NCI-H1105 treated with DMSO at 0.1 percent for 48 hours (cell line): ENCODE measurements at places on chromosomes 2 and 18.

DNA sequence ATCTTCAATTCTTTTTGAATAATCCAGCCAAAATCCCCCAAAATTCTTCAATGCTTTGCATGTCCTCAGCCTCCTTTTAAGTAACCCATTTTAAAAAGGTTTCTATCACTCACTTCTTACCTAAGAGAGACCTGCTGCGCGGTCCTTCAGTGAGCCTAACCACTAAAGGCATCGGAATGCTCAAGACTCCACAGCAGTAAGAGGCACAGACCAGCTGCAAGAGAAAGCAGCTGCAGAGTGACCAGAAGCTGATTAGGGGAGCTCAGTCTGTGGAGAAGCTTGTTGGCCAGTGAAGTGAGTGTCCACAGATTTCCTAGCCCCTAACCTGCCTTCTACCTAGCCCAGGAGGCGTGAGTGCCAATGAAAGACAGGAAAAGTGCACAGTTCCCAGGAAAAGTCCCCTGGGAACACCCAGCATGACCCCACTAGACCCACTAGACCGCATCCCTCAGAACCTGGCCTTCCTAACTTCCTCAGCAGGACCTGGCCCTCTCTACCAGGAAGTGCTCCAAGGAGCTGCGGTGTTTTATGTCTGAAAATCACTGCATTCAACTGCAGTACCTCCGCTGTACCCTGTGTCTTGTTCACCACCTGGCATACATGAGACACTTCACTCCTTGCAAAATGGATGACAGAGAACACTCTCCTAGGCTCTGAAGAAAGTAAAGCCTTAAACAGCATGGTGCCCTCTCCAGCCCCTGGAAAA, 10.1 kb downstream of the MBOAT2 start:
- DNase-seq, result no peak

DNA sequence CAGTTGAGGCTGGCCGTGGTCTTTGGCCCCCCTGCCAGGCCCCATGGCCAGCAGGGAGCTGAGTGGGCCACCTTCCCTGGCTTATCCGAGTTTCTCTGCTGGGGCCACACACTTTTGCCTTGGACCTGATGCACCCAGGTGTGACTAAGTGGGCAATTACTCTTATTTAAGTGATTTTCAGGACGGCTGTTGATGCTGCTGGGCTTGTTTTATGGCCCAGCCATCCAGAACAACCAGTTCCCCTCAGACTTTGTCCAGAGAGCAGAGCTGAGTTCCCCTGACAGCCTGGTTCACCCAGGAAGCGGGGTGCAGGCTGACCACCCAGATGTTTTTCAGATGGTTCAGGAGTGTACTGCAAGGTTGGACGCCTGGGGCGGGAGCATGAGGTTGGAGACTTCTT, 68.8 kb downstream of the GLI2 start:
- DNase-seq, result peak; percentile 33

- DNase-seq, result peak; percentile 43
Measured at GRCh38 chr18:32930695-32931301, 158.0 kb upstream of the KLHL14 start.

GRCh38 chr2:58215429-58215828, 25.7 kb downstream of the FANCL start:
- DNase-seq, result peak; percentile 82

- no peak for DNase-seq
Measured at GRCh38 chr2:26571316-26571715, 69.8 kb downstream of the CIB4 start.

DNA sequence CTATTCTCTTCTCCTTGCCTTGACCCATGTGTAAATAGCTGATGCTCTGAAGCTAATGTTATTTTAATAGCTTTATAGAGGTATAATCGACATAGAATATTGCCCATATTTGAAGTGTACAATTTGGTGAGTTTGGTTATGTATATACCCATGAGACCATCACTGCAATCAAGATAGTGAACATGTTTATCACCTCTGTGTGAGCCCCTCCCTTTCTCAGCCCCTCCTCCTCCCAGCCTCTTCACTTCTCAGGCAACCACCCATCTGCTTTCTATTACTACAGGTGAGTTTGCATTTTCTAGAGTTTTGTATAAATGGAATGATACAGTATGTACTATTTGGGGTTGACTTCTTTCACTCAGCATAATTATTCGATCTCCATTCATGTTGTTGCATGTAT, 181.1 kb downstream of the INO80D start:
- no peak for DNase-seq

- no peak for DNase-seq
Measured at GRCh38 chr2:42132191-42132965, 36.8 kb upstream of the EML4 start.
